ENCODE measurements at places on chromosomes 7 and 10. TPM values are rescaled to one million over a fixed set of nuclear protein-coding genes. Genes with fewer than 3 reads are reported as not detected.

- DNase-seq: no peak
These were observed 2.5 kb upstream of the TACR2 start for GRCh38 chr10:69419096-69419743.

DNA sequence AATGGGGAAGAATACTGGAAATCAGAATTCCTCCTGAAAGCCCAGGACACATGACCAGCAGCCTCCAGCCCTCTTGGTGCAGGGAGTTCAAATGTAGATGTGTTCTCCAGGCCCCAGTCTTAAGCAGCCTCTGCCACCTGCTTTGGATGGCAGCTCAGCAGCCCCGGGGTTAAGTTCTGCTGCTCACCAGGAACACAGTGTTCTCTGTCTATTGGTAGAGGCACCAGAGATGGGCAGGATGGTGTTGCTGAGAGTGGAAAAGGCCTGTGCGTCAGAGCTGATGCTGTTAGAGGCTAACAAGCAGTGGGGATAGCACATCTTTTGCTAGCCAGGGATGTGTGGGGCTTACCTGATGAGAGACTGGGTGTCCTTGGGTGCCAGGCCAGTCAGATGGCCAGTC is 56.8 kb downstream of the PAX2 start:
- DNase-seq: peak; percentile 11

DNA sequence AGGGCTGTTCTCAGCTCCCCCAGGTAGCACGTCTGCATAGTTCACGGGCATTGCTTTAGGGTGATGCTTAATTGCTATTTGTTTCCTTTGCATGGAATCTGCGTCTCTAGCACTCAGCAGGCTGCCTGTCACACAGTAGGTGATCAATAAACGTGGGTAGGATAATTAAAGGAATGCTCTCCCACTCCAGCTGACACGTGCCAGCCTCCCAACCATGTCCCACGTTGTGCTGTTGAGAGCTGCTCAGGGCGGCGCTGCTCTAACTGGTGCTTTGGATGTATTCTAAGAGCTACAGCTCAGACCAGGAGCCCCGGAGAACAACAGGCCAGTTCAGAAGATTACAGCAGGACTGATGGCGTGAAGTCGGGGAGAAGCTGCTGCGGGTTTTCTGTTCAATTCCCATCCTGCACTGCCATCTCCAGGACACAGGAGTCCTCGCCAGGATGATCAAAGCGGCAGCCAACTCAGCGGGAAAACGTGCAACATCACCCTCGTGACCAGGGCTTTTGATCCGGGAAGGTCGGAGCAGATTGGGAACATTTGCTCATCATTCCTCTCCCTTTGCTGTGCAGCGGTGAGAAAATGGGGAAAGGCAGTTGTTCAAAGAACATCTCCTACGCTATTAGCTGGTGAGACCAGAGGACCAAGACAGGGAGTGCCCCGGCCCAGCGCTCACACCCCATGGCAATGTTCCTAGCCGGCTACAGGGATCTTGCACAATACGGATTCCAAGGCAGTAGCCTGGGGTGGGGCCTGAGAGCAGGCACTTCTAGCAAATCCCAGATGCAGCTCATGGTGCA is 50.5 kb upstream of the FOXK1 start:
- peak; percentile 50 for DNase-seq

DNA sequence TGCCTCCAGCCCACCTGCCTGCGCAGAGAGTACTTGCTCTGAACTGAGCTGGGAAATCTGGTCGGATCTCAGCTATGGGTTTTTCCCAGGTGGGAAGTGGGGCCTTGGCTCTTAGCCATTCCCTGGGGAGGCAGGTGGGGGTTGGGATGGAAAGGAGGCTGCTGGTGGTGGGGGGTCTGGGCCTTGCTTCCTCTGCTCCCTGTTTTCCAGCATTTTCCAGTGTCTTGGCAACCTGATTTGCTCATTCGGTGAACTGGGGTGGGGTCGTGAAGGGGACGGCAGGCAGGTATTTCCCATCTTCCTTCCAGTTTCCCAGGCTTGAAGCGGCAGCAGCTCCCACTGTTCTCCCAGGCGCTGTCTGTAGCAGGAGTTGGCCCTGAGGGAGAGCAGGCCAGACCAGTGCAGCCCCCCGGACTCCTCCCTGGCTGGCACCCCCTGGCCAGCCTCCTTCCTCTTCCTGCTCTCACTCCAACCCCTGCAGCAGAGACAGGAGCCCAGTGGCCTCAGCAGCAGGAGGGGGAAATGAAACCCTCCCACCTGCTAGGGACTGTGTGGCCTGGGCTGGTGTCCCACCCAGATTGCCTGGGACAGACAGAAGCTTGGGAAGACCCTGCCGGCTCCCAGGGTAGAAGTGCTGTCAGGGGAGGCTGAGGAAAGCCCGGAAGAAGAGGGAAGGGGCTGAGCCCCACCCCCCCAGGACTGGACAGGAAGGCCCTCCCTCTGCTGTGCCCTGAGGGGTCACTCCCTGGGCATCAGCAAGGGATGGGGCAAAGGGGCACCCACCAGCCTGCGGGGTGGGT is 6.6 kb downstream of the TRIM8 start:
- no peak for DNase-seq

- DNase-seq: no peak
These were observed 9.4 kb downstream of the ACSL5 start for GRCh38 chr10:112383325-112383724.

DNA sequence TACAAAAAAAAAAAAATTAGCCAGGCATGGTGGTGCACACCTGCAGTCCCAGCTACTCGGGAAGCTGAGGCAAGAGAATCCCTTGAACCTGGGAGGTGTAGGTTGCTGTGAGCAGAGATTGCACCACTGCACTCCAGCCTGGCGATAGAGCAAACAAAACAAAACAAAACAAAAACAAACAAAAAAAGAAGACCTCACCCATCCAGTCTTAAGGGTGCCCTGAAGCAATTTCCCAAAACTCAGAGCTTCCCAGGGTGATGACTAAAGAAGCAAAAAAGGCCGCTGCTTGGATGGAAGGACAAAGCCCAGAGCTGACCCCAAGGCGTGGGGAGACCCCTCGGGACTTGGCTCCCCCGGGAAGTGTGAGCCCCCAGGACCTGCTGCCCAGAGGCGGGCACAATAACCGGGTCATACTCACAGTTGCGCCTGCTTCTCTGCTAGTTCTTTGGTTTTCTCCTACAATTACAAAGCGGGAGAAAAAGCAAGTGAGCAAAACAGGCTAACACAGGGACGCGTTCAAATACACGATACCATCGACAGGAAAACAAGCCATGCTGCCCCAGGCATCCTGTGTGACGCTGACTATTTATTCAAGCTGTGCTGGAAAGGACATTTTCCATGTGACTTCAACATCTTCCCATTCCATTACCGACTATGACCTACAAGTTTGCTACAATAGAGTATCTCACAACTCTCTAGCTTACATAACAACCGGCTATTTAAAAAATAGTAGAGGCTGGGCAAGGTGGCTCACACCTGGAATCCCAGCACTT is 29.9 kb downstream of the PAPOLB start:
- no peak for DNase-seq

DNA sequence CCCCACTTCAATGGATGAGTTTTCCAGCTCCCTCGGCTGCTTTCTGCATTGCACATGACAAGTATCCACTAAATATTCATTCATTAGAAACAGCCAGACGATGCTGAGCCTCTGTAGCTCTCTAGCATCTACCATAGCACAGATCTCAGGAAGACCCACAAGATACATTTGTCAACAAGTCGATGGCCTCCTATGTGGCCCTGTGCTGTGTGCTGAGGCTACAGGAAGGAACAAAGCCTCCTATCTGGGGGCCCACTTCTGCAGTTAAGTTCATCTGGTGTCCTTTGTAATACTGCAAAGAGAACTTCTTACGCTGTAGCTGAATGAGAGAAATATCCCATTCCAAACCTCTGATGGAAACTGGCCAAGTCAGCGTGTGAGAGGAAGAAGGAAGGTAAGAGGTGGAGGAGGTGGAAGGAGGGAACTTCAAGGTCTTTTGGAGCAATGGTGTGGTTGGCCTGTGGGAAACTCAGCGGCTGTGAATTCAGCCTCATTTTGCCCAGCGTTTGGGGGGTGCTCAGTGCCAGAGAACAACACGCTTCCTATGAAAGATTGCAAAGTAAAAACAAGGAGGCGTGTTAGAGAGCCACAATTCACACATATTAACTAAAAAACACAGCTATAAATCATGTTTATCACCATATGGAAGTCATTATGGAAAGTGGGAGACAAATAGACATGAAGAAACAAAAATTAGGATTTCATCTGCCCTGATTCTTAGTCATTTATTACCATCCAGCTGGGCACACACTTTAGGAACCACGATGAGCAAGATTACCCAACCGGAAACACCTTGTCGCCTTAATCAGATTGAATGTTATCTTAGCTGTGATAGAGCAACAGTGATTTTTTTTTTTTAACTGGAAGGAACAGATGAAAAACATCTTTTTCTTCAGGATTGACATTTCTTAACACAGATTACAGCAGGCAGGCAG is 62.2 kb upstream of the USP6NL start:
- DNase-seq: no peak

DNA sequence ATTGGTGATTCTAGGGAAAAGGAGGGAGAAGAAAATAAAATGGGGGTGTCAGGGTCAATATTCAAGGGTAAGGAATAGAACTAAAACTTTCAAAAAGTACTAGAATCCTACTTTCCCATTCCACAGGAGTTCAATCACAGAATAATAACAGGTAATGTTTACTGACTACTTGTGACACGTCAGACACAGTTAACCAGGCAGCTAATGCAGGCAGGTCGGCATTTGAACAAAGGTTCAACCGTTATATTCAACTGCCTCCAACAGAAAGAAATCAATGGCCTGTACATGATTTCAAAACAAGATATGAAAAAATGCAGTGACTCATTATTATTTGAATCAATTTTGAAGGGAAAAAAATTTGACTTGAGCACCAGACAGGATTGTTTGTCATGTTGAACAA is 3.1 kb downstream of the ASB15 start:
- no peak for DNase-seq

DNA sequence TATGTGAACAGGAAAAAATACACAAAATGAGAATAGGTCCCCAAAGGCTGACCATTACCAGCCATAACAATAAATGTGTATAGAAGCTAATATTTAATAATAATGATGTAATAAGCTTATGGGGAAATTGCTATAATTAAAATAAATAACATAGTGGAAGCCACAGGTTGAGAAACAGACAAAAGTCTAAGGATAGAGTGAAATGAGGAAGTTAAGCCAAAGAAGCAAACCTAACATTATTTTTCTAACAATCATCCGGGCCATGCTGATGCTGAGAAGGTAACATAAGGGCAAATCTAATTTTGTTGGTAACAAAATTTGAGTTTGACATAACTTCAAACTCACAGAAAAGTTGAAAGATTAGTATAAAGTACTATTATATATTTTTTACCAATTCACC is 115.9 kb downstream of the MICU1 start:
- no peak for DNase-seq

DNA sequence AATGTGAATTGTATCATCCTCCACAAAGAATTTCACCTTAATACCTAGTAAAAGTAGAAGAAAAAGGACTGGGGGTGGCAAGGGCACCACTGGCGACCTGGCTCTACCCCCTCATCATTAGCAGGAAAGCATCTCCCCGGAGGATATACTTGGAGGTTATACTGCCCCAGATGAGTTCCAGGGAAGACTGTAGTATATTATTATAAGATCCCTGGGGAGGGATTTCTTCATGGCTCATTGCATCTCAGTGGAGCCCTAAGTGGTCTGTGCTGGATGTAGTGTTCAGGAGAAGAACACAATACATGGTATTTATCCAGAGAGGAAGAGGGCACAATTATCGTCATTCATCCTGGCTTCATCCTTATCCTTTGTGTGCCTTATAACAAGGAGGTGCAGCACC is 14.2 kb upstream of the DYNC1I1 start:
- no peak for DNase-seq

GRCh38 chr7:104012835-104013234 is 23.4 kb upstream of the RELN start:
- no peak for DNase-seq

GRCh38 chr7:130951976-130952876 is 218.2 kb upstream of the KLF14 start:
- DNase-seq: no peak

GRCh38 chr7:36308031-36308430 is 81.6 kb upstream of the ANLN start:
- DNase-seq: no peak

GRCh38 chr7:138515001-138515528 is 55.0 kb downstream of the TRIM24 start:
- DNase-seq: no peak

DNA sequence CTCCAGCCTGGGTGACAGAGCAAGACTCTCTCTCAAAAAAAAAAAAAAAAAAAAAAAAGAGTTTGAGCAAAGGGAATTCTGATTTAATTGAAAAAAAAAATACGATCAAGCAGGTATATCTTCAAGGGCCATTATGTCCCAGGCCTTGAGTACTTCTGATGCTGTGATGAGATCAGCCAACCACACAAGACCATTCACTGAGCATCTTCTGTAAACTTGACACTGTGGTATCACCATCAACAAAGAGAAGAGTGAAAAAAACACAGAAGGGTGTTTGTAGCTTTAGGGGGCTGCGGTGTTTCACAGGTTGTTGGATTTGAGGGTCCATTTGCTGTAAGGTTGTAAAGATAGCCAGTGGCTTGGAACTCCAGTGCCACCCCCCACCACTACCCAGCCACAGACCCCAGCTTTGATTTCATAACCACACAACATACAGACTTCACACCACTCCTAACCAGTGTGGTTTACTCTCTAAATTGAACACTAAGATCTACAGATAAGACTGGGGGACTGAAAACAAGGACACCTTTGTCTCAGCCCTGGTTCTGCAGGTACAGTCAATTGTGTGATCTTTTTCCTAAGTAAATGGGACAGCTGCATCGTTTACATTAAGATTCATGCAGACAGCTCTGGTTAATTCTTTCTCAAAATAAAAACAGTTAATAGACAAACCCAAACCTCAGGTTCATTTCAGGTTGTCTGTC is 66.4 kb downstream of the CDC123 start:
- DNase-seq: no peak

- DNase-seq: no peak
These were observed 111.3 kb downstream of the RGS10 start for GRCh38 chr10:119431034-119431772.

DNA sequence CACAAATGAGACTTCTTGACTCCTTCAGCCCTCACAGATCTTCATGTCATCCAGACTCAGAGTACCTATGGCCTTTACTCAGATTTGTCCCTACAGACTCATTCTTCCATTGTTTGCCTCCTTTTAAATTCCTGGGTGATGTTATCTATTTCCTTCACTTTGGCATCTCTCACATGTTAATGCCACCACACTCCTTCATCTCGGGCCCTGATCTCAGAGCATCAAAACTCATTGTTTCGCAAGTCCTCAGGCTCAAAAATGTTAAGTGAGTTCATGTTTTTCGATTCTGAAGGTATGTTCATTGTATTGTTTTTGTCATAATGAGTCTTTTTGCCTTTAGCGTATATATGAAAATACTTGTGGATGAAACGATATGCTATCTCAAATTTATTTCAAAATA is 62.3 kb upstream of the AHR start:
- no peak for DNase-seq

- DNase-seq: no peak
These were observed 352.0 kb upstream of the AKR1E2 start for GRCh38 chr10:4473977-4474376.

ADAM22 gene
- 4.2 TPM for total RNA-seq

CALHM3 gene
- total RNA-seq: not detected

BTBD16 gene
- total RNA-seq: 0.37 TPM

MTG1 gene
- 14.6 TPM for total RNA-seq

SYCE1 gene
- not detected for total RNA-seq

TBXAS1 gene
- 46.0 TPM for total RNA-seq

KEL gene
- total RNA-seq: 0.28 TPM

Measured in omental fat pad (tissue), 4 donors.